ENCODE measurements at places on chromosomes 1 and 21.

- DNase-seq: no peak
These were observed 12.0 kb upstream of the VWA5B1 start for GRCh38 chr1:20278692-20279130.

GRCh38 chr1:154583773-154584172 lies 16.2 kb downstream of the CHRNB2 start:
- DNase-seq: no peak

DNA sequence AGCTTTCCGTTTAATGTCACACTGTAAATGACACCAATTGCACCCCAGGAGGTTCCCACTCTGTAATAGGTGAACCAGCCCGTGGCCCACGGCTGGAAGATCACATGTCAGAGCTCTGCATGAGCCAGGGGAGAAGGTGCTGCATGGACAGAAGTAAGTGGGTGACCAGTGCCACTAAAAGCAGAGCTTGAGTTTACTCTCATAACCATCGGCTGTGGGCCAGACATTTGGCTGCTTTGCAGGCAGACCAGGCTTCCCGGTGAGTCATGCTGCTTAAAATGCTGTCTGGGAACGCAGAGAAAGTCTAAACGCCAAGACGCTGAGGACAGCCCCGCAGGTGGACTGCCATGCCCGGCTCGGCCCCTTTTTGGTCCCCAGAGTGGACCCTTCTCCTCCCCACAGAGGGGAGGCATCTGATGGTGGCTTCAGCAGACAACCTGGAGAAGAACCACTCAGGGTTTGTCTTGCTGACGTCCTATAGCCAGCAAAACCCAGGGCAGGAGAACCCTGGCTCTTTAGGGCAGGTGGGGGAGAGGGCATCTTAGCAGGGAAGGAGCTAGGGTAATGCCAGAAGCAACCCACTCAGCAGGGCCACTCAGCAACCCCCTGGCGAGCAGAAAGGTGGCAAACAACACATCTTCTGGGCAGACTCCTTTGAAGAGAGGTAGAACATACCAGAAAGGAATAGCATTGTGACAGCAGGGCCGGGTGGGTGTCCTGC lies 7.3 kb downstream of the KIAA2013 start:
- no peak for DNase-seq

GRCh38 chr1:231107151-231107550 lies 54.7 kb upstream of the TRIM67 start:
- no peak for DNase-seq

- peak; percentile 87 for DNase-seq
These were observed 113.9 kb downstream of the ATP5PO start for GRCh38 chr21:33801424-33802405.

DNA sequence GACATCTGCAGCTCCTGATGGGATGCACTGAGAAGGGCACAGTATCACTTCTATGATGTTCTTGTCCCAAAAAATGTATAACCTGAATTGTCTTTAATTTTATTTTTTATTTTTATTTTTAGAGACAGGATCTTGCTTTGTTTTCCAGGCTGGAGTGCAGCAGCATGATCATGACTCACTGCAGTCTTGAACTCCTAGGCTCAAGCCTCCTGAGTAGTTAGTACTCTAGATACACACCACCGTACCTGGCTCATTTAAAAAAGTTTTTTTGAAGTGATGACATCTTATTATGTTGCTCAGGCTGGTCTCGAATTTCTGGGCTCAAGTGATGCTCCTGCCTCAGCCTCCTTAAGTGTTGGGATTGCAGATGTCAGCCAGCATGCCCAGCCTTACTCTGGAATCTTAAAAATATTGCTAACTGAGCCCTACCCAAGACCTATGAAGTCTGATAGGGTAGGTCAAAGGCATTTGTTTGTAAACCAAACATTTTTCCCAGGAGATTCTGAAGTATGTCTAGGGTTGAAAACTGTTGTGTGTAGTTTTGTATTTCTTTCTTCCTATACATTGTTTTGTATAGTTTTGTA lies 68.9 kb downstream of the ATF6 start:
- DNase-seq: no peak

- DNase-seq: no peak
These were observed 28.5 kb upstream of the PDE9A start for GRCh38 chr21:42624936-42625335.

- DNase-seq: no peak
These were observed 8.9 kb downstream of the TAGLN2 start for GRCh38 chr1:159916242-159917051.

GRCh38 chr1:54218883-54219687 lies 19.1 kb downstream of the MRPL37 start:
- no peak for DNase-seq

- DNase-seq: no peak
These were observed 10.7 kb downstream of the DRAXIN start for GRCh38 chr1:11701981-11702803.

- no peak for DNase-seq
These were observed 22.7 kb downstream of the KRTAP10-1 start for GRCh38 chr21:44517175-44517899.

- no peak for DNase-seq
These were observed 23.6 kb downstream of the OPTC start for GRCh38 chr1:203517426-203518110.

- no peak for DNase-seq
These were observed 5.9 kb upstream of the KIF26B start for GRCh38 chr1:245148861-245149260.

- no peak for DNase-seq
These were observed 76.0 kb upstream of the PTGFRN start for GRCh38 chr1:116833718-116834117.

- no peak for DNase-seq
These were observed 21.7 kb downstream of the CASZ1 start for GRCh38 chr1:10774615-10775310.

GRCh38 chr1:29240400-29240837 lies 4.1 kb downstream of the PTPRU start:
- no peak for DNase-seq

DNA sequence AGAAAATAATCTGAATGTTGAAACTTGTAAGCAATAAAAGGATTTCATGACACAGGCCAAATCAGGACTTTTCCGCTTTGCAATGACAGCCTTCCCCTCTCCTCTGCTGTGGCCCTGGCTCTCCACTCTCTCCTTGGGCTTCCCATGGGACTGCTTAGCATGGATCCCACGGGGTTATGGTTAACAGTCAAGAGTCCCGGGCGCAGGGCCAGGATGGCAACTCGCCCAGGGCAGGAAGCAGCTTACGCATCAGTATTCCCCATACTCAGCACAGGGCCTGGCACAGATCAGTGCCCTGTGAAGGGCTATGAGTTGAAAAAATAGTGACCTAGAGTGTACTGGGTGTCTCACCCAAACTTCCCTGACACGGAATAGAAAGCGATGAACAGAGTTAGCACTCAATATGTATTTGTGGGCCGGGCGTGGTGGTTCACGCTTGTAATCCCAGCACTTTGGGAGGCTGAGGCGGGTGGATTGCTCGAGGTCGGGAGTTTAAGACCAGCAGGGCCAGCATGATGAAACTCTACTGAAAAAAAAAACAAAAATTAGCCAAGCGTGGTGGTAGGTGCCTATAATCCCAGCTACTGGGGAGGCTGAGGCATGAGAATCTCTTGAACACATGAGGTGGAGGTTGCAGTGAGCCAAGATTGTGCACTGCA lies 29.1 kb upstream of the GRHL3 start:
- DNase-seq: peak; percentile 96

DNA sequence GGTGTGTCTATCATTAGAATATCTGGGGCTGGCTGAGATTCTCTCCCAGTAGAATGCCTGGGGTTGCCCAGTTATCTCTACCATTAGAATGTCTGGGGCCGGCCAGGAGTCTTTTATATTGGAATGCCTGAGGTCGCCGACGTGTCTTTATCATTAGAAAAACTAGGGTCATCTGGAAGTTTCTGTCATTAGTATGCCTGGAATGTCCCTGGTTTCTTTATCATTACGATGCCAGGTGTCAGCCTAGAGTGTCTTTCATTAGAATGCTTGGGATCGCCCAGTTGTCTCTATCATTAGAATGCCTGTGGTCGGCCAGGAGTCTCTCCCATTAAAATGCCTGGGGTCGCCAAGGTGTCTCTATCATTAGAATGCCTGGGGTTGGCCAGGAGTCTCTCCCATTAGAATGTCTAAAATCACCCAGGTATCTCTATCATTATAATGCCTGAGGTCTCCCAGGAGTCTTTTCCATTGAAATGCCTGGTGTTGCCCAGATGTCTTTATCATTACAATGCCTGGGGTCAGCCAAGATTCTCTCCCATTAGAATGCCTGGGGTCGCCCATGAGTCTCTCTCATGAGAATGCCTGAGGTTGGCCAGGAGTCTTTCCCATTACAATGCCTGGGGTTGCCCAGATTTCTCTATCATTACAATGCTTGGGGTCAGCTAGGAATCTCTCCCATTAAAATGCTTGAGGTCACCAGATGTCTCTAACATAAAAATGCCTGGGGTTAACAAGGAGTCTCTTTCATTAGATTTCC lies 53.2 kb downstream of the RNF187 start:
- no peak for DNase-seq

- peak; percentile 21 for DNase-seq
These were observed 2.2 kb upstream of the TESK2 start for GRCh38 chr1:45493116-45493697.

DNA sequence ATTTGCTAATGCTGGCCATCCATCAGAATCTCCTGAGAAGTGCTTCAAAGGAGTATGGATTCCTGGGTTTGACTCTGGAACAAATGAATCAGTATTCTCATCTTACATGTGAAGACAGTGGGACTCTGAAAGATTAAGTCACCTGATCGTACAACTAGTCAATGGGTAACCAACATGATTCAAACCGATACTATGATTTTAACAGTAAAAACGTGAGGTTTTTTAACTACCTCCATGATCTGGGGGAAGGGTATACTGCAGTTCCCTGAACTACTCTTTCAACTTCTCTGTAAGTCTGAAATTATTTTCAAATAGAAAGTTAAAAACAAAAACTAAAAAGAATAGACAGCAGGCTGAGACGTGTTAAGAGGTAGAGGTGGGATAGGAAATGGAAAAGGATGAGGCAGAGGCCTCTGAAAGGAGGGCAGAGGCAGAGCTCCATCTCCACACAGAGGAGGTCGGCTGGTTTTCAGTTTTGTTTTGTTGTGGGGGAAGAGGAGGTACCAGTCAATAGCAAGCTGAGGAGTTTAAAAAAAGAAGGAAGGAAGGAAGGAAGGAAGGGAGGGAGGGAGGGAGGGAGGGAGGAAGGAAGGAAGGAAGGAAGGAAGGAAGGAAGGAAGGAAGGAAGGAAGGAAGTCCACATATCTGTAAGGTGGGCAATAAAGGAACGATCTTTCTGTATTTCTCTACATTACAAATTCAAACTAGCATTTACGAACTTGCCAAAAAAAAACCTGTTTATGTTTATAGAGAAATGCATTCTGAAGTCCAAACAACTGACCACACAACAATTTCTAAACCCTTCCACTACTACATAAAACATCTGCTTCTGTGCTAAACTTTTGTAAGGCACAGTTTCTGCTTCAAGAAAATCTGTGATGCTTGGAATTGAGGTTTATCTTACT lies 213.1 kb downstream of the RERE start:
- DNase-seq: no peak

DNA sequence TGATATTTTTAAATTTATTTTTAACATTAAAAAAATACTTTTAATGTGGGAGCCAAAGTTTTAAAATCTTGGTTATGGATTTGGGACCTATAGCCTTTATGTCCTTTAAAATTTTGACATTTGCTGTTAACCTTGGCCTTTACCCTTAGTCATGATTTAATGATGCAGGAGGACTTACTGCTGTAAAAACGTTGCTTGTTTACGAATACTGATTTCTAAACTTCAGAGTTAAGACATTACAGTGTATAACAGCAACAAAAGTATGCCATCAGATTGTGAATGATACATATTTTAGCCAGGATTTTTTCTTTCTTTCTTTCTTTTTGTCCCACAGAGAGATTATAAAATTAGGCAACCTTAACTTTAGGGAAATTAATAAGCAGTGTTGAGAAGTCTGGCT lies 8.9 kb downstream of the RBM15 start:
- no peak for DNase-seq

DNA sequence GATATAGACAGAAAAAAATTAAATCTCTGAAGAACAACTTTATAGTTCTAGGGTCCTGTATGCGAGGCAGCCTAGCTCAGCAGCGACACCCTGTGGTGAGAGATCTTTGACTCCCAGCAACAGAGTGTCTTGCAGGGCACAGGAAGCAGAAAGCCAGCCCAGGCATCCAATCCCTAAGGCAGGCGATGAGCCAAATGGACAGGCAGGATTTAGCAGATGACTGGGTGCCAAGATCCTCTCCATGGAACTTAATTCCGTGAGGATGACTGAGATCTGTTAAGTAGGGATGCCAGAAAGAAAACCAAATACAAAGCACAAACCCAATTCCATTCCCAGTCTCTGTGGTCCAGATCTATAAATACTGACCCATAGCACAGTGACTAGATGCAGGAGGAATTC lies 38.8 kb downstream of the HLCS start:
- no peak for DNase-seq

DNA sequence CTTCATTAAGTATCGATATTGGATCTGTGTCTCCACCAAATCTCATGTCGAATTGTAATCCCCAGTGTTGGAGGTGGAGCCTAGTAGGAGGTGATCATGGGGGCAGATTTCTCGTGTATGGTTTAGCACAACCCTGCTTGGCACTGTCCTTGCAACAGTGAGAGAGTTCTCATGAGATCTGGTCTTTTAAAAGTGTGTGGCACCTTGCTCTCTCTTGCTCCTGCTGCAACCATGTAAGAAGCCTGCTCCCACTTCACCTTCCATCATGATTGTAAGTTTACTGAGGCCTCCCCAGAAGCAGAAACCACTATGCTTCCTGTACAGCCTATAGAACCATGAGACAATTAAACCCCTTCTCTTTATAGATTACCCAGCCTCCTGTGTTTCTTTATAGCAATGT lies 424.4 kb downstream of the NPHP4 start:
- DNase-seq: no peak

DNA sequence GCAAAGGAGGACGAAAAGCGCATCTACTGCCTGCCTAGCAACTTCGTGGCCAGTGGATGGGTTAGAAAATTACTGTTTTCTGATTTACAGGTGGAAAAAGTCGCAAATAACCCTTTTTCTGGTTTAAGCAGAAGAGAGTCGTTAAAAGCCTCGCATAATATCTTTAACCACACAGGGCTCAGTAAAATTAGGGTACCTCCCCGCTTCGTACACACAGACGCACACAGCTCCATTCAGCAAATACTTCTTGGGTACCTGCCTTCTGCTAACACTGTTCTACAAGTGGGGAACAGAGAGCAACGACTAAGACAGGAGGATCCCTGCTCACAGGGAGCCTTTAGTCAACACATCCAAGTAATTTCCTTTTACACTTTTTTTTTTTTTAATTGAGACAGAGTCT lies 704 bp downstream of the ALG6 start:
- no peak for DNase-seq

All from DMS79 (cell line).